ENCODE measurements at places on chromosomes 3 and 15. TPM values are rescaled to one million over a fixed set of nuclear protein-coding genes. Genes with fewer than 3 reads are reported as not detected.

THBS1 gene
- 55.4 TPM for polyA plus RNA-seq

GRCh38 chr3:119600732-119601131 lies 3.0 kb downstream of the PLA1A start:
- H3K4me3 ChIP-seq = no peak overlapping the region
- DNase-seq = peak; percentile 44
- no peaks in the 10 kb centered on the region for H3K36me3 ChIP-seq
- peaks cover 18% of the 10 kb centered on the region for H3K4me1 ChIP-seq
- H3K27ac ChIP-seq = no peak overlapping the region
- H3K27me3 ChIP-seq = no peaks in the 10 kb centered on the region

DNA sequence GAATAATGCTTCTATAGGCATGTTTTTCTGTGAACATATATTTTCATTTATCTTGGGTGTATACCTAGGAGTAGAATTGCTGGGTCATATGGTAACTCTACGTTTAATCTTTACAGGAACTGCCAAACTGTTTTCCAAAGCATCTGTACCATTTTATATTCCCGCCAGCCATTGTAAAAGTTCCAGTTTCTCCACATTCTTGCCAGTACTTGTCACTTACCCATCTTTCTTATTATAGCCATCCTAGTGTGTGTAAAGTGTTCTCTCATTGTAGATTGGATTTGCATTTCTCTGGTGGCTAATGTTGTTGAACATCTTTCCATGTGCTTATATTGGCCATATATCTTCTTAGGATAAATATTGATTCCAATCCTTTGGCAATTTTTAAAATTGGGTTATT lies 31.2 kb upstream of the CFAP20DC start:
- H3K4me1 ChIP-seq = peaks cover 6% of the 10 kb centered on the region
- no peak overlapping the region for H3K27ac ChIP-seq
- H3K36me3 ChIP-seq = no peaks in the 10 kb centered on the region
- H3K4me3 ChIP-seq = no peak overlapping the region
- H3K27me3 ChIP-seq = no peaks in the 10 kb centered on the region

GRCh38 chr15:65981837-65982626 lies 112.7 kb downstream of the RAB11A start:
- DNase-seq = no peak
- H3K4me3 ChIP-seq = no peak overlapping the region
- no peaks in the 10 kb centered on the region for H3K4me1 ChIP-seq
- no peaks in the 10 kb centered on the region for H3K36me3 ChIP-seq

GRCh38 chr3:49867400-49867799 lies 2.3 kb downstream of the CAMKV start:
- no peak for DNase-seq
- no peak overlapping the region for H3K4me3 ChIP-seq
- H3K27ac ChIP-seq = no peak overlapping the region
- H3K36me3 ChIP-seq = no peaks in the 10 kb centered on the region
- peaks cover 14% of the 10 kb centered on the region for H3K27me3 ChIP-seq
- peaks cover 12% of the 10 kb centered on the region for H3K4me1 ChIP-seq
